Dermis blood vessel endothelial cell (primary cell): ENCODE measurements at places on chromosomes 3 and 15. TPM values are rescaled to one million over a fixed set of nuclear protein-coding genes. Genes with fewer than 3 reads are reported as not detected.

Gene GABRB3
- 0.28 and 0.34 TPM in 2 replicates for total RNA-seq

GRCh38 chr3:137724240-137724639 lies 39.9 kb upstream of the SOX14 start:
- DNase-seq, result no peak

Gene RFTN1
- total RNA-seq, result 47.3 and 47.8 TPM in 2 replicates

DNA sequence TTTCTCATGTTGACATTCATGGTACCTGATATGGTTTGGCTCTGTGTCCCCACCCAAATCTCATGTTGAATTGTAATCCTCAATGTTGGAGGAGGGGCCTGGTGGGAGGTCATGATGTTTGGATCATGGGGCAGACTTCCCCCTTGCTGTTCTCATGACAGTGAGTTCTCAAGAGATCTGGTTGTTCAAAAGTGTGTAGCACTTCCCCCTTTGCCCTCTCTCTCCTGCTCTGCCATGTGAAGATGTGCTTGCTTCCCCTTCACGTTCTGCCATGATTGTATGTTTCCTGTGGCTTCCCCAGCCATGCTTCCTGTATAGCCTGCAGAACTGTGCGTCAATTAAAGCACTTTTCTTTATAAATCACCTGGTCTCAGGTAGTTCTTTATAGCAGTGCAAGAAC lies 3.3 kb upstream of the UBL7 start:
- DNase-seq, result no peak

DNA sequence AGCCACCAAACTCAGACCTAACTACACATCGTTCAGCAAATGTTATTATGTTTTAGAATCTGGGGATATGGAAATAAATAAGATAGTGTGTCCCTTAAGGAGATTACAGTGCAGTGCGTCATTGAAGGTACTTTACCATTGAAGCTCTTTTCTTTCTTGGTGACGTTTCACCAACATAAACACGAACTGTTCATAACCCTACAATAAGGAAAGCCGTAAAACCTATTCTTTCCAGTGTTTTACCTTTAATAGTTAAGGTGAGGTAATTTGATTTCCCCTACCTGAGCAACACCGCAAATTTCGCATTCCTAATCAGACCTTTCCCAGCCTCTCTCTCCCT lies 826 bp downstream of the CCDC66 start:
- no peak for DNase-seq

DNA sequence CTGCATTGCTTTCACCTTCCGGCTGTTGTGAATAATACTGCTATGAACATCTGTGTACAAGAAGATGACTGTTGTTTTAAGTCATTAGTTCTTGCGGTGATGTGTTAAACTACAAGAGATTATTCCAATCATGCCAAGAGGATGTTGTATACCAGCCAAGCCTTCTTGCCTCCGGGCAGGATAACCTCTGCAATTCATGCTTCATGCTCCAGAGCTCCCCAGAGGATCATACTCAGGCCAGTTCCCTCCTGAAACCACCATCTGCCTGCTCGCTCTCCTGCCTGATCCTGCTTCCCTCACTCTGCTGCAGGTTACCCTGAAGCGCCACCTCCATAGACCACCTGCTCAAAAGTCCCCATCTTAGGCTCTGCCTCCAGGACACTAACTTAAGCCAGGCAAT lies 187.1 kb upstream of the PROK2 start:
- DNase-seq, result no peak

Gene CLDN16
- 0.09 and 0.34 TPM in 2 replicates for total RNA-seq

DNA sequence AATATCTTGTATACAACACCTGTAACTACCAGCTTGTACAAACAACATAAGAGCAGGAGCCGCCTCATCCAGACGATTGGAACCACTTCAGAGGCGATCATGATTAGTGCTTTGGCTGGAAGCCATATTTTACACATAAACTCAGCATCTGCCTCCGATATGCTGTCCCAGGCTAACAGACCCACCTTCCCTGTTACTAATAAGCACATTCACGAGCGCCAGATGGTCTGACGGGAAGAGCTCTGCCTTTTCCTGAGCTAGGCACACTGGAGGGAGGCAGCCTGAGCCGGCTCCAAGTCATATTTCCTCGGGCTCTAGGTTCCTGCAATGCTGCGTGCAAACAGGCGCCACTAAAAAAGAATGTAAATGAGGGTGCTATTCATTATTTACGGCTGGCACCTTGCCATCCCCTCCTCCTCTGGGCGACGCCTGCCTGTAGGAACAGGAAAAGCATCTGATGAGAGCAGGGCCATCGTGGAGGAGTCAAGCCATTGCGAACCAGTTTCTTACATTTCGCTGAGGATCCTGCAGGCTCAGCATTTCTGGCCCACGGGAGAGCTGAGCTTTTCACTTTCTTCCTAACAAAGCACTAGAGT lies 98.2 kb downstream of the ANXA2 start:
- DNase-seq, result peak; percentile 35

DNA sequence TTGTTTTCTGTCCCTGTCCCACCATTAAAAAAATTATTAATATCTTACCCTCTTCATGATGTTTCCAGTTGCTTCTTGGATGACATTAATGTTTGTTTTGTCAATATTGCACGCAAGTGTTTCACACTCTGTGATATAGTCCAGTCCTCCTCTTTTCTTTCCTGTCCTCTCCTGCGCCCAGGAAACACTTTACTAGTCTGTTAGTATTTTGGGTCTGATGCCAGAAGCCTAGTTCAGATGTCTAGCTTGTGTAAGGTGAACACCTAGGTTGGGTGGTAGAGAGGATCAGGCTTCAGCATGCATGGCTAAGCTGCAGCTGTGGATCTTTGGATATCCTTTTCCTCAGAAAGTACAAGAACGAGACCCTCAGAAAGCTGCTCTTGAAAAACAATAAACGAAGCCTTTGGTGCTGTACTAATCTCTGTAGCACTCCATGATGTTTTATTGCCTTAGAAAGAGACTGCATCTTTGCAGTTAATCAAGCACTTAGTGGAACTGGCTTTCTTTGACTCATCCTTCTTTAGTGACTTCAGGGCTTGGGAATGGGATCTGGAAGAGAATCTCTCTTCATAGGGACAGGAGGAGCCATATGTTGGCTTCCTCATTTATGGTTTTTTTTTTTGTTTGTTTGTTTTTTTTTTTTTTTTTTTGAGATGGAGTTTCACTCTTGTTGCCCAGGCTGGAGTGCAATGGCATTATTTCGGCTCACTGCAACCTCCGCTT lies 253.4 kb downstream of the LPP start:
- DNase-seq, result no peak

DNA sequence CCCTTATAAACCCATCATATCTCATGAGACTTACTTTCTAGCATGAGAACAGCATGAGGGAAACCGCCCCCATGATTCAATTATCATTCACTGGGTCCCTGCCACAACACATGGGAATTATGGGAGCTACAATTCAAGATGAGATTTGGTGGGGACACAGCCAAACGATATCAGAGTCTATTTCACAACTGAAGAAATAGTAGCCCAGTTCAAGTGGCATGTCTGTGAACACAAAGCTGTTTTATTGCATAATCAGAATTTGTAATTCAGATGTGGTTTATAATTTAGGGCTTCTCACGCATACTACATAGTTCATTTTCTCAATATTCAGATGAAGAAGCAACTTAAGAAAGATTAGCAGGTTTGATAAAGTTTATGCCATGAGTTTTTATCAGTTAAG lies 1188.0 kb upstream of the ALCAM start:
- no peak for DNase-seq

- DNase-seq, result peak; percentile 4
Measured at GRCh38 chr15:50828610-50829206, 63.2 kb upstream of the SPPL2A start.

Gene ZNF501
- 4.2 and 5.4 TPM in 2 replicates for total RNA-seq

- peak; percentile 76 for DNase-seq
Measured at GRCh38 chr3:48400824-48401433, 28.9 kb downstream of the FBXW12 start.

DNA sequence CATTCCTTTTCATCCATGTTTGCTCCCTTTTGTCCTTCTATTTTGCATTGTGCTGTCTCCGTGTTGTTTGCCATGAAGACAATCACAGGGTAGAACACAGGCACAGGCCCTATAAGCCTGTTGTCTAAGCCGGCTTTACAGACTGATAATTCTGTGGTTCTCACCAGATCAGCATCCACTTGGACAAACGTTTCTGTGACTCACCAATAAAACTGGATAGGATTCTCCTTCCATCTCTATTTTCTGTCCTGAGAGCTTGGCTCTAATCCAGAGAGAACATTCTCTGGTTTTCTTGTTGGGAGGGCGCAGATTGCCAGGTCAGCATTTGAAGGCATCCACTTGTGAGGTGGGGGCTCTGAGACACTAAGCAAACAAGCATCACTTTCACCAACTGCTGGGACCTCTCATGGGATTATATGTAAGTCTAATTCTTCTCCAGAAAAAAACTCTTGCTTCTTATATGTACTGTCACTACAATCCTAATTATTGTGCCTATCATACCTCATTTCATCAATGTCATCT lies 101.6 kb downstream of the ERC2 start:
- DNase-seq, result no peak

DNA sequence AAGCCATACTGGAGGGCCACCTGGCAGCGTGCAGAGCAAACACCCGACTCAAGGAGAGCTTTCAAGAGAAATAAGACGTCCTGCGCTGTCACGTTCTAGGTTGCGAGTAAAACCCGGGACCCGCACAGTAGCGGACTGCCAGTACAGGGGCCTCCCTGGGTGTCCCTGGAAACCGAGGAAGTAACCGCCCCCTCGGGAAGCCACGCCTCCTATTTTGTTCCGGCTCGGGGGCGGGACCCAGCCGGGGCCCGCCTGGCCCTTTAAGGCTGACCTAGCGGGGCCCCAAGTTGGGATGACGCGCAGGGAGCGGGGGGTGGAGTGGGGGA lies 218 bp upstream of the MAPKAPK3 start:
- peak; percentile 80 for DNase-seq

Gene SLC24A5
- total RNA-seq, result not detected in 2 replicates

DNA sequence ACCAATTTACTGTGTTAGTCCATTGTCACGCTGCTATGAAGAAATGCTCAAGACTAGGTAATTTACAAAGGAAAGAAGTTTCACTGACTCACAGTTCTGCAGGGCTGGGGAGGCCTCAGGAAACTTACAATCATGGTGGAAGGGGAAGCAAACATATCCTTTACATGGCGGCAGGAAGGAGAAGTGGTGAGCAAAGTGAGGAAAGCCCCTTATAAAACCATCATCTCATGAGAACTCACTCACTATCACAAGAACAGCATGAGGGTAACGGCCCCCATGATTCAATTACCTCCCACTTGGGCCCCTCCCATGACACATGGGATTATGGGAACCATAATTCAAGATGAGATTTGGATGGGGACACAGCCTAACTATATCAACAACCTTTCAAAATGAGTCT lies 20.2 kb downstream of the USF3 start:
- no peak for DNase-seq

DNA sequence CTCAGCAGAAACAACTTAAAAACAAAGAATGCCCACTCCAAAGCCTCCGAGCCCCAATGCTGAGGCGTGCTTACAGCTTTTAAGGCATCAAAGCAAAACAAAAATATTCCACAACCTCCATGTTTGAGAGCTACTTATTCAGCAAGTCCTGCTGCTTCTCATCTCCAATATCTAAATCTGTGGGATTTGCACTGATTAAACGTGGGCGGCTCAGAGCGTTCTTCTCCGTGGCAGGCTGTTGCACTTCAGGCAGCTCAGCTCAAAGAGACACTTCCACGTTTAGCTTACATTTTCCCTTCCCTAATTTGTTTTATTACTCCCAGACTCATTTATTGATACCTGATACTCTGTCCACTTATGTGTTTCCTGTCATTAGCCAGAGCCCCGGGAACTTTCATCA lies 282.6 kb upstream of the MCTP2 start:
- no peak for DNase-seq

- DNase-seq, result peak; percentile 4
Measured at GRCh38 chr3:86969500-86970189, 21.3 kb downstream of the VGLL3 start.

Gene RNF168
- total RNA-seq, result 23.5 TPM in 2 replicates

- DNase-seq, result no peak
Measured at GRCh38 chr3:23219117-23219516, 16.0 kb downstream of the UBE2E2 start.

DNA sequence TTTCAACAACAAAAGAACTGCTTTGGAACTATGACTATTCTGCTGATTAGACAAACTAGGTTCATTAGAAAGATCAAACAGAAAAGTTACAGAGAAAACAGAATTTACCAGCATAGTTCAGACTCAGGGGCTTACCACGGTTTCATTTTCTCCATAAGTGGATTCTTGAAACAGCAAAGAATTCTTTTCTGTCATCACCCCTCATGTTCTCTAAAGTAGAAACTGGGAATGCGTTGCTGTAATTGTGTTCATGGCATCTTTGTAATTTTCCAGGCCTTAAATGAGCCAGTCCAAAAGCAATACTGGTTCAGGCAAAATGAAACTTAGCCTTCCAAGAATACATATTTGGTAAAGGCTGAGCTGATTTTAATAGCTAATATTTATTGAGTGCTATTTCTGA lies 287.8 kb downstream of the CHL1 start:
- no peak for DNase-seq

GRCh38 chr15:58870451-58870850 lies 63.0 kb downstream of the SLTM start:
- no peak for DNase-seq

- DNase-seq, result no peak
Measured at GRCh38 chr3:64634417-64634816, 53.4 kb downstream of the ADAMTS9 start.

- DNase-seq, result no peak
Measured at GRCh38 chr3:67685499-67685898, 31.1 kb upstream of the SUCLG2 start.

- DNase-seq, result no peak
Measured at GRCh38 chr3:180059356-180059755, 22.6 kb upstream of the PEX5L start.

Gene PLA2G4F
- not detected in 2 replicates for total RNA-seq

Gene ALAS1
- total RNA-seq, result 41.0 and 51.7 TPM in 2 replicates

Gene NCEH1
- 5.4 and 14.4 TPM in 2 replicates for total RNA-seq

DNA sequence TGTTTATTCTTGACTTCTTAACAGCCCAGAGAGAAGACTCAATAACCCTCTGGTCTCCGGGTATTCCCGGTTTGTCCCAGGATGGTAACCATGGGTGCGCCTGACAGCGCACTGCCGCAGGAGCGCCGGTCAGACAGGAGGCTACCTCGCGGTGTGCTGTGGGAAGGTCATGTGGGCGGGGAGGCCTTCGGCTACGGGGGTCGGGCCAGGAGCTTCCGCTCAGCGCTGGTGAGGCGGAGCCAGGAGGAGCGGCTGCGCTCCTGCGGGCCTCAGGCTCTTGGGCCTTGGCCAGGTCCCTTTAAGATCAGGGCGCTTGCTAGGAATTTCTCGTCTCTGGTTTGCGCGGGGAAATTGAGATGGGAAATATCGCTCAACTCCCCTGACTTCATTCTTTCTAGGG lies 182.3 kb upstream of the NDN start:
- no peak for DNase-seq

DNA sequence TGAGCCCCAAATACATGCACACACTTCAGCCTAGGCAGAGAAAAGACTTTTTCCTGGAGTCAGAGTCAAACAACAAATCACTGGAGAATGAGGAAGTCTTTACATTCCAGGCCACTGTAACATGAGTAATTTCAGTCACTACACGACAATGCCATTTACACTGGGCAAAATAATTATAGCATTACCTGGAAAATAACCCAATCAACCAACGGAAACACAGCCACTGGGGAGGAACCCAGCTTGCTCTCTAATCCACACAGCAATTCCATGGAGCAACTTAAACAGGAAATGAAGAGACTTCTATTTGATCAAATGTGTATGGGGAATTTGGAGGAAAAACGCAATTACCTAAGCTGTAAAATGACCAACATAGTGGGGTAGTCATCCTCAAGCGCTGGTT lies 15.2 kb downstream of the FSTL1 start:
- peak; percentile 90 for DNase-seq
